ENCODE measurements at places on chromosomes 13 and 19.

DNA sequence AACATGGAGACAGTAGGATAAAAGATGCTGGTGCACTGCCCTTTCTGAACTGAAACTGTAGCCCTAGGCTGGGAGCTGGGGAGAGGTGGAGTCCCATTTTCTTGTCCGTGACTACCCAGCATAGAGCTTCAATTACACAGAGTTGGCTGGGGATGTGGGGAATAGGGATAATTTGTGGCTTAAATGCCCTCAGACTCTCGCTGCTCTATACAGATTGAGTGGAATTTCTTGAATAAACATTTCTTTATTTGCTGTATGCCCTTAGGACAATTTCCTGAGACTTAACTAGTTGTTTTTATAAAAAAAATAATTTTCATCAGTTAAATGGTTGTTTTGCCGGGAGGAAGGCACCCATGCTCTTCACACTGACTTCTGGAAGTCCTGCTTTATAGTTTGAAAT lies 7.2 kb downstream of the IGFL2 start:
- H3K27me3 ChIP-seq = no peaks in the 10 kb centered on the region
- H3K27ac ChIP-seq = no peak overlapping the region
- H3K4me3 ChIP-seq = no peak overlapping the region
- no peaks in the 10 kb centered on the region for H3K4me1 ChIP-seq

DNA sequence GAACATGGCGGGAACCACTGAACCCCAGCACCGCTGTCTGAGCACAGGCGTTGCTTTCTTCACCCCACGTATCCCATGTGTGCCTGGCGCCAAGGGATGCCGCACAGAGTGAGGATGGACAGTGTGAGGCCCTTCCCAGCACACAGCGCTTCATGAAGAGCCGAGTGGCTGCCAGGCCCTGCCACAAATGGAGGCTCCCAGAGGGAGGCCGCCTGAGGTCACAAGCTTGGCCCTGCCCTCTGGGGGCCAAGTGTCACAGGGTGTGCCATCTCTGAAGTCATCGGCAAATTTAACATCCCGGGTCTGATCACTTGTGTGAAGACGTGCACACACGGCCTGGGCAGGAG lies 24.4 kb downstream of the MPND start:
- H3K27me3 ChIP-seq = no peaks in the 10 kb centered on the region
- H3K27ac ChIP-seq = peak overlapping the region; percentile 90
- H3K4me1 ChIP-seq = peaks cover 59% of the 10 kb centered on the region
- no peak overlapping the region for H3K4me3 ChIP-seq

GRCh38 chr19:17599780-17600179 lies 44.3 kb downstream of the COLGALT1 start:
- H3K4me1 ChIP-seq = no peaks in the 10 kb centered on the region
- DNase-seq = no peak
- H3K36me3 ChIP-seq = no peaks in the 10 kb centered on the region
- no peaks in the 10 kb centered on the region for H3K27me3 ChIP-seq

DNA sequence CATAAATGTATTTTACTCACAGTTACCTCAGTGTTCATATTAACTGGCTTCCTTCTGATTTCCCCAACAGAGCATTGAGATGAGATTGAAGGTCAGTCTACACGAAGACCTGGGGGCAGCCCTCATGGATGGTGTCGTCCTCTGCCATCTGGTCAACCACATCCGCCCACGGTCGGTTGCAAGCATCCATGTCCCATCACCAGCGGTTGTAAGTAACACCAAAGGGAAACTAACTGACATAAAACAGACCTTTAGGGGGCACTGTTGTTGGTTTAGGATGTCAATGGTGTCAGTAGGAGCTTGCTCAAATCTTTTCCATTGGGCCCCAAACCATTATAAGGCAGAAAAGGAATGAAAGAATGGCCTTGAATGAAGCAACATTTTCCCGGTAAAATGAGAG lies 68.2 kb downstream of the ESD start:
- no peaks in the 10 kb centered on the region for H3K27me3 ChIP-seq
- no peak overlapping the region for H3K4me3 ChIP-seq
- no peak for DNase-seq
- no peaks in the 10 kb centered on the region for H3K4me1 ChIP-seq

DNA sequence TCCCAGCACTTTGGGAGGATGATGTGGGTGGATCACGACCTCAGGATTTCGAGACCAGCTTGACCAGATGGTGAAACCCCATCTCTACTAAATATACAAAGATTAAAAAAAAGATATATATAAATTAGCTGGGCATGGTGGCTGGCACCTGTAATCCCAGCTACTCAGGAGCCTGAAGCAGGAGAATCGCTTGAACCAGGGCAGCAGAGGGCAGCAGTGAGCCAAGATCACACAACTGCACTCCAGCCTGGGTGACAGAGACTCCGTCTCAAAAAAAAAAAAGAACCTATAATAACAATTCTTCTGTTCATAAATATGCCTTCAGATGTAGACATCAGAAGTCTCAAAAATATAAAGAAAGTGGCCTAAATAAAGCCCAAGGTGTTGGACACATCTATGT lies 7.6 kb downstream of the ZNF737 start:
- H3K4me3 ChIP-seq = no peak overlapping the region
- no peaks in the 10 kb centered on the region for H3K27me3 ChIP-seq
- DNase-seq = no peak

DNA sequence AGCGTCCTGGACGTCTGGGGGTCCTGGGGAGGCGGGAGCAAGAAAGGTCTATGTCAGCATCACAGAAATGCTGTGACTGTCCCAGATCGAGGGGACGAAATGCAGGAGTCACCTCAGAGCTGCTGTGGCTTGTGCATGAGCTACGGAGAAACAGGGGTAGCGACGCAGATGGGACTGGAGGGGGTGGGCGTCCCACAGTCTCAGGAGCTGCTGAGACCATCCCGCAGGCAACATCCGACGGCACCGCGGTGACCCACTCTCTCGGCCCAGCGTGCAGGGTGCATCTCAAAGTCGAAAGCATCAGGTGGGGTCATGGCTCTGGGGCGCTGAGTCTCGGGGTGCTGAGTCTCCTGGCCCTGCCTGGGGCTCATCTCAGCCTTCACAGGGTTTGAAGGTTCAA lies 37.4 kb upstream of the C13orf46 start:
- H3K36me3 ChIP-seq = no peaks in the 10 kb centered on the region
- no peak for DNase-seq
- no peak overlapping the region for H3K4me3 ChIP-seq
- H3K27ac ChIP-seq = no peak overlapping the region
- H3K4me1 ChIP-seq = peaks cover 6% of the 10 kb centered on the region

DNA sequence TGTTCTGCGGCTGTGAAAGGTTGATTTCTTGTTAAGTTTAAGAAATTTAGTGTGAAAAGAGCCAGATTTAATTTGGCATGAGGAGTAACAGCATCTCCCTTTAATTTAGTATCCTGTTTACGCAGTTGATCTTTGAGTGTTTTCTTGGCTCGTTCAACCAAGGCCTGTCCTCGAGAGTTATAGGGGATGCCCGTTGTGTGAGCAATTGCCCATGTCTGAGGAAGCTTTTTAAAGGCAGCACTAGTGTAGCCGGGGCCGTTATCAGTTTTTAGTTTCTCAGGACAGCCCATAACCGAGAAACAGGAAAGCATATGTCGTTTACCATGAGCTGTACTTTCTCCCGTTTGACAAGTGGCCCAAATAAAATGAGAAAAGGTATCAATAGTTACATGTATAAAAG lies 47.5 kb upstream of the ZNF43 start:
- no peak for DNase-seq
- no peak overlapping the region for H3K4me3 ChIP-seq
- H3K27me3 ChIP-seq = no peaks in the 10 kb centered on the region
- H3K27ac ChIP-seq = no peak overlapping the region
- no peaks in the 10 kb centered on the region for H3K4me1 ChIP-seq

DNA sequence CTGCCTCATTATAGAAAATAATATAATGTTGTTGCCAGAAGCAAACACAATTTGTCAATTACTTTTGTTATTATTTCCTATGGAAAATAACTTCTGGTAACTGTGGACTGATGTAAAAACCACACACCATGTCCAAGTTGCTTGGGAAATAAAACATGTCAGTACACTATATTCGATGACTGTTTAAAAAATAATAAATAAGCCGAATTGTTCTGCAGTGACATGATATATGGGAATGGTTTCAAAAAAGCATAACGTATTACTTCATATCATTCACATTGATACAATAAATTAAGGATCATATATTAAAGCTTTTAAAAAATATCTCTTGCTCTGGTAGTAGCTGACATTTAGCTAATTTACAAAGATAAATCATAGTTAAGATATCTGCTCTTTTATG lies 2062.1 kb downstream of the PCDH9 start:
- H3K36me3 ChIP-seq = no peaks in the 10 kb centered on the region
- no peak overlapping the region for H3K4me3 ChIP-seq
- H3K27me3 ChIP-seq = no peaks in the 10 kb centered on the region
- no peak for DNase-seq
- H3K4me1 ChIP-seq = no peaks in the 10 kb centered on the region

- no peak for DNase-seq
- no peaks in the 10 kb centered on the region for H3K27me3 ChIP-seq
- no peak overlapping the region for H3K27ac ChIP-seq
These were observed 358.9 kb downstream of the ITGBL1 start for GRCh38 chr13:101811284-101811839.

DNA sequence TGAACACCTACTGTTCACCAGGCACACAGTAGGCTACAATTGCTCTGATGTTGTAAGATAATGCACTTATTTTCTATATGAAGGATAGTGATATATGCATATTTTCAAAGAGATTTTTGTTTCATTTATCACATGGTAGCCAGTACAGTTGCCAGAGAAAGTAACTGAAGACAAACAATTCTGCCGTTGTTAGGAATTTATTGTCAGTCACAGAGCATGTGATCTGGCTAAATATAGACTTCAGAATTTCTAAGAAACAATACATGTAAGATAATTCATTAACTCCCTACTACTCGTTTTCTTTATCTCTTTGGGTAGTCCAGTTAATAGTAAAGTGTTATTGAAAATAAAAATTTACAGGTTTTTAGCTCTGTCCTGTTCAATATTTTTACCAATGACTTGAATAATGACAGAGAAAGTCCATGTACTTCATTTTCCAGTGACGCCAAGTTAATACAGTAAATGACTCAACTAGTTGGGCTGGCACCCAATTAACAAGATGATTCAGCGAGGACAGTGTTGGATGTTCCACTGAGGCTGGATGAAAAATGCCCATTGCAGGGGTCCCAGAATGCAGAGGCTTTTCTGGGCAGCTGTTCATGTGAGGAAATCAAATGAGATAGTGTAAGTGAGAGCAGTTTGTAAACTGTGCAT lies 35.6 kb downstream of the GJA3 start:
- H3K27ac ChIP-seq = no peak overlapping the region
- H3K36me3 ChIP-seq = no peaks in the 10 kb centered on the region
- no peak for DNase-seq
- H3K27me3 ChIP-seq = no peaks in the 10 kb centered on the region

DNA sequence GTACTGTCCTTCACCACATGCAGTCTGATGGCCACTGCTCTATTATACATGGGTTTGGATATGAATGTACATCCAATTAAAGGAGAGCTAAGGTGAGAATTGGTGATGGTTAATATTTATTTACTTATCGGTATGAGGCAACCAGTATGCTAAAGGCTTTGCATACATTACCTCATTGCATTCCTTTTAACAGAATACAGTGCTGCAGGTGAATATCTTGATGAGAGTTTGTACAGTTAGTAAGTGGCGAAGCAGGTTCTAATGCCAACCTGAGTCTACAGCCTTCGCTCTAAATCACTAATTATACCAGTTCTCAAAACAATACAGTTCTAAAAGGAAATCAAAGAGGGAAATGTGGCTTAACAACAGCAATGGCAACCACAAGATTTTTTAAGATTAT lies 284.1 kb downstream of the ITGBL1 start:
- DNase-seq = no peak
- no peaks in the 10 kb centered on the region for H3K4me1 ChIP-seq
- H3K36me3 ChIP-seq = no peaks in the 10 kb centered on the region
- H3K4me3 ChIP-seq = no peak overlapping the region
- H3K27ac ChIP-seq = no peak overlapping the region
